Panc1 (cell line): ENCODE measurements at places on chromosomes 16 and 17.

DNA sequence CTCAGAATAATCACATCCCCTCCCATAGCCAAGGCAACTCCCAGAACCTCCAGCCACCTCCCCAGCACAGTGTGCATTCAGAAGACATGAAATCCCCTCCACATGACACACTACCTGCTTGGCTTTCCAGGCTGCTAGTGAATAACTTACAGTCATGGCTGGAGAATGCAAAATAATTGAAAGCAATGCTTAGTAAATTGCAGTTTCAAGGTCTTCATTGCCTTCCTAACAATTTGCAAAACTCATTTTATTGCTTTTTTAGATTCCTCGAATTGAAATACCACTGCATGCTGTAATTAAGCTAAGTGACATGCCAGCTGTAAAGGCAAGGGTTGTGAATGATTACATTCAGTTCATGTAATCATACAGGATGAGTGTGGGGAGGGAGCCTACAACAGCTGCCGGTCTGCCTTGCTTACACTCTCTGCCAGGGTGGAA lies 29.0 kb upstream of the HOXB13 start:
- no peak for DNase-seq

GRCh38 chr16:51996516-51996915 lies 550.4 kb downstream of the TOX3 start:
- DNase-seq: no peak

- no peak for DNase-seq
Measured at GRCh38 chr16:79274264-79274663, 326.3 kb downstream of the MAF start.

DNA sequence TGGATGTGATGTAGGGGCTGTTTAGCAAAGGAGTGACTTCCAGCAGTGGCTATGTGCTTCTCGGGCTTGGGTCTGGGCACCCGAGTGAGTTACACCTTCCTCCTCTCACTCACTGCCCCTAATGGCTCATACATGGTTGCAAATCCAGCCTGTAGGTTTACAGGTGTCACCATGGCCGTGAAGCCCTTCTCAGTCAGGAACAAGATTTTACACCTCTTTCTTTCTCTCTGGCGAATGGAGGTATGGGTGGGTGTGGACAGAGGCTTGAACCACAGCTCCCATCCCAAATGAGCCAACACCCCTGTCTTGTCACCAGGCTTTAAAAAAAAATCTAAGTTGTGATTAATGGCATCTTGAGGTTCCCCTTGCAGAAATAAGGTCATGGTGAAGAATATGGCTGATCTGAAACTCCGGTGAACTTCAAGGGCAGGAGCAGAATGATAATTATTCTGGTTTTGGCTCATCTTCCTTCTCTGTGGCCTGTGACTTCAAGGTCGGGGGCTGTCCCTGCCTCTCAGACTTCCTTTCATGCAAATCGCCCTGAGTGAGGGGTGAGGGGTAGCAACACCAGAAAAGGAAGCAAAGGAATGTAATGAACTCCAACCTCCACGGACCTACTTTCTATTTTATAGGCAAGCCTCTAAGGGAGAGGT lies 331.2 kb downstream of the MAF start:
- DNase-seq: no peak

GRCh38 chr17:41539071-41539492 lies 11.0 kb upstream of the KRT19 start:
- no peak for DNase-seq

DNA sequence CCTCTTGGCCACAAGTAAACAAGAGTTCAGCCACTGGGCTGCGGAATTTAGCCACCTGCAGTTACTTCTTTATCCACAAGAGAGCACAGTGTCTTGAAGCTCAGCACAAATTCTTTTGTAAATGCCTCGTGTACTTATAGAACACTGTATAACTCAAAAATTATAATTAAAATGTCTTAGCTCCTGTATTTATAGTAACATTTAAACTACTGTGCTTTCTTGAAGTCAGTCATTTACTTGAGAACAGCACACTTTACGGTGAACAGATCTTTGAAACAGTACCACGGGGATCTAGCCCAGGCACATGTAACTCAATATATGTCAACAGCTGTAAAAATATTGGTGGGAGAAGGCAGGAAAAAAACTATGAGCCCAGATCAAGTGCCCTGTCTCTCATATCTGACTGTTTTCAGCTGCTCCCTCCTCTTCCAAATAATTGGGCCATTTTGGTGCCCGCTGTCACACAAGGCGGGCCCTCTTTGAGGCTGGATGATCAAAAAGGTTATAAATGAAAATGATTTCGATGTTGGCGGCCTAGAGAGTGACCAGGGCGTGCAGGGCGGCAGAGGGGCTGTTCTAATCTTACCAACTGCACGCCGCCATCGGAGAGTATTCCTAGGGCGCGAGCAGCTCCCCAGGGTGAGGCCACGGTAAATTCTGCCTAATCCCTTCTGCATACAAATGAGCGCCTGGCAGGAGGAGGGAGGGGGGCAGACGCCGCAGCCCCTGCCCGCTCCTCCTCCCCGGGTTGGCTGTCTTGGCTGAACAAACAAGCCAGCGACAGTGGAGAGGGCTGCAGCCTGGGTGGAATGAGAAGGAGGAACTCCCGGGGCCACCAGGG lies 183.2 kb downstream of the C16orf78 start:
- no peak for DNase-seq

DNA sequence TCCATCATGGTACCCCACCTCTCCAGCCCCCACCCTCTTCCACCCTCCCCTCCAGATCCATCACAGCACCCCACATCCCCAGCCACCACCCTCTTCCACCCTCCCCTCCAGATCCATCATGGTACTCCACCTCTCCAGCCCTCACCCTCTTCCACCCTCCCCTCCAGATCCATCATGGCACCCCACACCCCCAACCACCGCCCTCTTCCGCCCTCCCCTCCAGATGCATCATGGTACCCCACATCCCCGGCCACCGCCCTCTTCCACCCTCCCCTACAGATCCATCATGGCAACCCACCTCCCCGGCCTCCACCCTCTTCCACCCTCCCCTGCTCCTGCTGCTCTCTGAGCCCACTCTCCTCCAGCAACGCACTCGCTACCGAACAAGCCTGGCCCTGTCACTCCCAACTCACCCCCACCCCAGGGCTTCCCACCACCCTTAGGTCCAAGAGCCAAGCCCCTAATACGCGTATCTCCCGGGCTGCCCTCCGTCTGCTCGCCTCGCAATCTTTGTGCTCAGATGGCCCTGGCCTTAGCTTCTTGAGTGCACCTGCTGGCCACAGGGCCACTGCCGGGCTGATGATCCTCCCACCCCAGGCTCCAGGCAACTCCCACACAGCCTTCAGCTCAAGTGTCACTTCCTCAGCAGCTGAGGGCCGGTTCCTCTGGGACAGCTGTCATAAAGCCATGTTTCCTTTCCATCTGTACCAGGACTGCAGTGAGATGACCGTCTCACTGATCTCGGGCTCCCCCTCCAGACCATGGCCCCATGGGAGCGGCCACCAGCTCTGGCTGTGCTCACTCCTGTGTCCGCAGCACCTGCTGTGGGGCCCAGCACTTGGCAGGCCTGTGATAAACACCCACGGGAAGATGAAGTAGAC lies 25.5 kb downstream of the KDM8 start:
- DNase-seq: no peak

GRCh38 chr16:89330177-89330856 lies 112.8 kb downstream of the ZNF778 start:
- no peak for DNase-seq

- no peak for DNase-seq
Measured at GRCh38 chr17:82840431-82840831, 609 bp upstream of the ZNF750 start.
